Stimulated activated CD4-positive, alpha-beta T cell treated with anti-CD3 and anti-CD28 coated beads, Interleukin-1b, Interleukin-23, amount 100 ng/mL, for 1 hour (primary cell): ENCODE measurements at places on chromosomes 7 and 10.

DNA sequence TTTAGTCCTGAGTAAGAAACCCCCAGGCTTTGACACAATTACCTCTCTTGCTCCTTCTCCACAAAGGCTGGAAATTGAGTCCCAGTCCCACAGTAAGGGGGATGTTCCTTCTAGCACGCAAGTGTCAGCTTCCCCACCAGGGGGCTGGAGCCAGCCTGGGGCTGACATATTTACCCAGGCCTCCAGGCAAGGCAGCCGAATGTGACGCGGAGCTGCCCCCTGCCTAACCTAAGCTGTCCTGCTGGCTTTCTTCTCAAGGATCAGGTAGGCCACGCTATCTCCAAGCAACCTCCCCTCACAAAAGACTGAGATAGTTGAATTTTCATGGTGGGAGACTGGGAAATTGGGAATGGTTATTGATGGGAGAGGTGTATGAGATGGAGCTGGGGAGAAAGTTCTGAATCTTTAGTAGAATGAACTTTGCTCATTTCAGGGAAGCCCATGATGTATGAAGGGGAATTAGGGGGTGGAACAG is 19.2 kb upstream of the BMPER start:
- DNase-seq = no peak

- DNase-seq = no peak
Observed at GRCh38 chr10:59688921-59689351, 20.7 kb downstream of the SLC16A9 start.

DNA sequence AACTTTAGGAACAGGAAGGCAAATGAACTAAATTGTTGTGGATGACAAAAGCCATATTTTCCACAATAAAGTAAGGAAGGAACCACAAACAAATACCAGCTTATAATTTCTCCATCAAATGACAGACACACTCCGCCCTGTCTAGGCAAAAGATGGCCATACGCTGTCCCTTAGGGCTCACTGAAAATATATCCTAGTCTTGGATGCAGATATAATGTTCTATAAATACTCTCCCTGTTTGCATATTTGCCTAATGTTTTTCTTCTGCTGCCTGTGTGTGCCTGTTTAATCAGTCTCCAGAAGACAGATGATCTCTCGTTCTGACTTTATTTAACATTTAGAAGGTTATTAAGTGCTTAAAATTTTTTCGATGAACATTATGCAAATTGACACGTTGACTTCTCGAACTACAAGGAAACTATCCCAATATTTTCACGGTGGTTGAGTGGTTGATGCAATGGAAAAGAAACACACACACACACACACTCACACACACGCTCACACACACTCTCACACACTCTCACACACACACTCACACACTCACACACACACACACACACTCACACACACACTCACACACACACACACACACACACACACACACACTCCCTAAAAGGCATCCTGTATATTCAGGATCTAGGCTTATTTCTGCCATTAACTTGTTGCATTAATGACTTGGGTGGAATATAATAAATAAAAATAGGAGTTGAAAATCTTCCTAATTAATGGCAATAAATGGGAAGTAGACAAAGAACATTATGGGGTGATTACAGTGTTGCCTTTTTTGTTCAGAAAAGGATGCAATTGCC is 297.1 kb downstream of the PRPF18 start:
- DNase-seq = no peak

- no peak for DNase-seq
Observed at GRCh38 chr10:106740-107139, 28.5 kb upstream of the ZMYND11 start.

GRCh38 chr7:102992938-102993717 is 80.3 kb downstream of the LRRC17 start:
- DNase-seq = no peak

GRCh38 chr10:60732807-60733516 is 45.3 kb upstream of the CDK1 start:
- no peak for DNase-seq

DNA sequence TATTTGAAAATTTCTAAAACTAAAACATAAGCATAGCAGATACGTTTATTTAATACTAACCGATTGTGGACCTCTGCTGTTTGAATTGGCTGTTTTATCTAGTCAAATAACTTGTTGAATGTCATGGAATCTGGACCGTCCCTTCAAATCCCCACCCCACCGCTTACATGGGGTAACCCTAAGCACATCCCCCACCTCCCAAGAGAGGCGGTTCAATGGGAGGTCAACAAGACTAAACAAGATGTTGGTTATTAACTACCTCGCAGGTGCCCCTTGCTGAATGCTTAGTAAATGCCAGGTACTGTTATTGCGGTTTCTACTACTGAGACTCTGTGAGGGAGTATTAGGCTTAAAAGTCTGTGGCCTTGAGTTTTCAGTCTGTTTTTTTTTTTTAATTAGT is 70.9 kb downstream of the DAGLB start:
- no peak for DNase-seq

DNA sequence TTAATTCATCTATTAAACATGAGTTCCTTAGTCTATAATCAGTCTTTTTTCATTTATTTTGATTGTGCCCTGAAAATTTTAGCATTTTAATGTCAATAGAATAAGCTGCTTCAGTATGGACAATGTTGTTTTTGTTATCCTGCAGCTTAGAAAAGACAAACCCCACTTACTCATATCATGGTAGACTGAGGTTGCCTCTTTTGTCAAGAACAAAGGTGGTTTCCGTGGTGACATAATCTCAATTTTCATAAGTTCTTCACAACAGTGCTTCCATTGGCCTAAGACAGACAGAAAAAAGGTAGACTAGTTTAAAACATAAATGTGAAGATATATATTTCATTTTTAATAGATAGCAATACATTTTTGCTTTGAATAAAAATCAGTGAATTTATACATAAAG is 69.1 kb downstream of the RTKN2 start:
- no peak for DNase-seq

GRCh38 chr7:70237831-70238575 is 639.7 kb downstream of the AUTS2 start:
- DNase-seq = no peak

- DNase-seq = no peak
Observed at GRCh38 chr10:7130191-7130911, 280.5 kb downstream of the SFMBT2 start.

DNA sequence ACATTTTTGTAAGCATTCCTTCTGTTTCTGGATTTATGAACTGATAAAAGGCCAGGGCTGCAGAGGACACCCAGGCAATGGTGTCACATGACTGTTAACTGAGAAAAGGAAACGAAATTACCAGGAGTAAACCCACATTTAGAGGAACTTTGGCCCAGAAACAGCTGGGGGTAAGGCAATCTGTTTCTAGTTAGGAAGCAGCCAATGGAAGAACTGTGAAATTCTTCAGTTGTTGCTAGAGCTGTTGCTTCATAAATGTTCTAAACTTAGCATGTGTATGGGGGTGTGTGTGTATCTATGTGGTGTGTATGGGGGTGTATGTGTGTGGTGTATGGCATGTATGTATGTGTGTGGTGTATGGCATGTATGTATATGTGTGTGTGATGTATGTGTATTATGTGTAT is 11.8 kb upstream of the PDCD4 start:
- no peak for DNase-seq

- no peak for DNase-seq
Observed at GRCh38 chr7:141649865-141650634, 51.9 kb downstream of the DENND11 start.

- DNase-seq = no peak
Observed at GRCh38 chr7:27177795-27178320, 3.7 kb upstream of the HOXA10 start.

GRCh38 chr10:3805201-3805790 is 20.3 kb upstream of the KLF6 start:
- DNase-seq = no peak

- no peak for DNase-seq
Observed at GRCh38 chr7:106534271-106534846, 126.6 kb downstream of the CCDC71L start.

GRCh38 chr7:37277513-37277912 is 171.2 kb downstream of the ELMO1 start:
- DNase-seq = no peak

DNA sequence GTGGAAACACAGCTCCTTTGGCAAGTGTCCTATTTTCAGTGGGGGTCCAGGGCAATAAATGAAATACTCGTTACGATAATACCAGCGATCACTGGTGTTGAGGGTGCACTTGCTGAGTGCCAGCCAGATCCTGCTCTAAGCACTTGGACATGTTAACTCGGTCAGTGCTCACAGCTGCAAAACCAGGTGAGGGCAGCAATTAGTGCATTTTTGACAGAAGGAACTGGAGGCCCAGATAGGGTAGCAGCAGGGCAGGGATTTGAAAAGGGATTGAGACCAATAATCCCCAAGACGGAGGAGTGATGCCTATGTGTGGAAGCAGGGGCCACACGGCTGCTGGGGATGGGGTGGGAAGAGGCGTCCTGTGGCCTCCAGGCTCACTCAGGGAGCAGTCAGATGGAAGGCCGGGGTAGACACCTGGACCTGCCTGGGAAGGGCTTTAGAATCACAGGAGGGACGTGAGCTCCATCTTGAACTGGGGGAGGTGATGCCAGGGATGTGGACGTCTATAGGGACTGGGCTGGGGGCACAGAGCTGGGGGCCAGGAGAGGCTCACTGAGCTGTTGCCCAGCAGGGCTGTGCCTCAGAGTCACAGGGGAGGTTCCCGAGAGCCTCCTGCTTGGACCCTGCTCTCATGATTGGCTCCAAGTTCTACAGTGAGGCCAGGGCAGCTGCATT is 14.3 kb downstream of the PTPRE start:
- DNase-seq = no peak

GRCh38 chr10:14904316-14904732 is 25.7 kb downstream of the SUV39H2 start:
- no peak for DNase-seq

DNA sequence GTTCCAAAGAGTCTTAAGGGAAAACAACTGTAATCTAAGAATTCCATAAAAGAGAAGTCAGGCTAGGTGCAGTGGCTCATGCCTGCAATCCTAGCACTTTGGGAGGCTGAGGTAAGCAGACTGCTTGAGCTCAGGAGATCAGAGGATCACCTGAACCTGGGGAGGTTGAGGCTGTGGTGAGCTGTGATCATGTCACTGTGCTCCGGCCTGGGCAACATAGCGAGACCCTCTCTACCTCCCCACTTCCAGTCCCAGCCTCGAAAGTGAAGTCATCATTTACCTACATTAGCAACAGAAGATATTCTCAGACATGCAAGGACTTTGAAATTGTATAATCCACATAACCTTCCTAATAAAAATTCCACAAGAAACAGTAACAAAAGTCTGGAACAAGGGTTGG is 129.8 kb upstream of the DNAJB12 start:
- DNase-seq = no peak

GRCh38 chr7:80659120-80660055 is 20.9 kb downstream of the CD36 start:
- DNase-seq = no peak

- DNase-seq = no peak
Observed at GRCh38 chr7:31633894-31634494, 53.0 kb upstream of the PPP1R17 start.

- DNase-seq = no peak
Observed at GRCh38 chr10:3132036-3133025, 40.3 kb downstream of the PITRM1 start.
